Stimulated activated CD4-positive, alpha-beta T cell treated with anti-CD3 and anti-CD28 coated beads, Interleukin-12 subunit alpha, Interleukin-12 subunit beta, amount 100 ng/mL, for 4 hours (primary cell): ENCODE measurements at places on chromosomes 16 and 17.

GRCh38 chr17:2444382-2444781 lies 43.5 kb upstream of the MNT start:
- no peak for DNase-seq

DNA sequence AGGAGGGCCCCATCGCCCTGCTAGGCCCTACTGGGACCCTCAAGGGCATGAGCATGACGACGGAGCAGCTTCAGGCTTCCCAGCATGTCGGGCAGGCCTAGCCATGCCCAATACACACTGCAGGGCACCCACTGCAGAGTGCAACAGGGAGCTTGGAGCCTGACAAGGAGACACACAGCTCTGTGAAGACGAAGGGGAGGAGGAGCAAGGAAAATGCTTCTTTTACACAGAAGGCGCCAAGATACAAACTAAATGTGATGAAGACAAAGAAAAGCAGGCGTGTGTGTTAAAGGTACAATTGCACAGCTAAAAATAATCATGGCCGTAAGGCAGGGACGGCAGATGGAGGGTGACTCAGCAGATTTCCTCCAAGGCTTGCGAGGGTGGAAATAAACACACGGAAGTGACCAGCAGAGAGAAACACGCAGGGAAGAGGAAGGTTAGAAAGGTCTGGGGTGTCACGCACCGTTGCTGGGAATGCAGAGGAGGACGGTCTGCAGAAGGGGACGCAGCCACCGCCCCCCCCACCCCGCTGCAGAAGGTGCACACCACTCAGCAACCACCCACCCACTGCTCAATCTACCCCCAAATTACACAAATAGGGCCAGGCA lies 108.5 kb downstream of the ZNF778 start:
- no peak for DNase-seq

GRCh38 chr17:63647065-63647725 lies 25.0 kb downstream of the MAP3K3 start:
- DNase-seq: no peak

DNA sequence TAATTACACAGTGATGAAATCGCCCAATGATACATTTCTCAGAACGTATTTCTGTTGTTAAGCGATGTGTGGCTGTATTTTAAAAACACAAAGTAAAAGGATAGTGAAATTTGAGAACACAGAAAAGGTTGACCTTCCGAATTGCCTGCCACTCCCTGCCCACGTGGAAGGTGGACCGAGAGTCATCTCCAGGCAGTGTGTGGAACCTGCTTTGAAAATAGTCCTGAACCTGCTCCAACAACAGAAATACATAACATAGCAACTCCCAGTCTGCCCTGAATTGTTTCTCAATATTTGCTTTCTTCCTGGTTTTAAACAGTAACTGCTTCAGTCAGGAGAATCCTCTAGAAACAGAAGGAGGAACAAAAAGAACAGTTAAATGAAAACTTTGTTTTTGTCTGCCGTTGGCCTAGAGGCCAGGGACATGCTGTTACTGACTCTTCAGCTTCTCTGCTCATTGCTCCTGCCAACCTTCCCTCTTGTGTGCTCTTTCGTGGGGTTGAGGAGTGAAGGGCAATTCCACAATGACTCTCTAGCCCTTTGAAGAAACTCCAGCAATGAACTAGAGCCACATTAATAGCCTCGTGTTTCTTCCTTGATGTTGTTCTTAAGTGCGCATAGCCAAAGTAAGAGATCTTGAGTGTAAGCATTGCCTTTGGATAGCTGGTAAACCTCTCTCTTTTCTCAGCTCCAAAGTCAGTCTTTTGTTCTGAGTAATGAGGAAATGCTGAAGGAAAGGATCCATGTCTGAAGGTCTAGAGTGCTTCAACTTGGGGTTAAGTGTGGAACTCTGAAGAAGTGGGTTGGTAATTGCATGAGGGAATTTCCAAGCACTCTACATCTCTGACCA lies 452.5 kb upstream of the CCL2 start:
- DNase-seq: no peak

- DNase-seq: peak; percentile 40
Observed at GRCh38 chr16:2963723-2964474, at the start of gene KREMEN2. TSS of gene KREMEN2 (plus strand) at chr16:2964275. CDS start at chr16:2964521, 246 bp downstream.

GRCh38 chr16:65624666-65625065 lies 502.8 kb upstream of the CDH11 start:
- DNase-seq: no peak

- DNase-seq: no peak
Observed at GRCh38 chr17:54426296-54426886, 474.3 kb upstream of the TOM1L1 start.

DNA sequence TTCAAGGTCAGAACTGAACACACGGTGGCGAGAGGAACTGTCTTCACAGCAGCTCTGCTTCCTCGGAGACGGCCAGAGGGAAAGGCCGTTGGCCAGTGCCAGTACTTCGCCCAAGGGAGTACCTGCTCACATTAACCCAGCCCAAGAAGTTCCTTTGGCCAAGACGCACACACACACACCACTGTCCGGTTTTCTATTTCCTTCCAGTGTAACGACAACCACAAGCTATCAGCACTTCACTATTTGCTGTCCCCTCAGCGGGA lies 744 bp upstream of the GGNBP2 start:
- no peak for DNase-seq

GRCh38 chr17:48681609-48682008 lies 40.7 kb downstream of the PRAC1 start:
- DNase-seq: no peak

- DNase-seq: no peak
Observed at GRCh38 chr17:46876353-46876887, 25.0 kb downstream of the WNT9B start.

- no peak for DNase-seq
Observed at GRCh38 chr16:67959536-67960329, 8.7 kb downstream of the SLC12A4 start.

DNA sequence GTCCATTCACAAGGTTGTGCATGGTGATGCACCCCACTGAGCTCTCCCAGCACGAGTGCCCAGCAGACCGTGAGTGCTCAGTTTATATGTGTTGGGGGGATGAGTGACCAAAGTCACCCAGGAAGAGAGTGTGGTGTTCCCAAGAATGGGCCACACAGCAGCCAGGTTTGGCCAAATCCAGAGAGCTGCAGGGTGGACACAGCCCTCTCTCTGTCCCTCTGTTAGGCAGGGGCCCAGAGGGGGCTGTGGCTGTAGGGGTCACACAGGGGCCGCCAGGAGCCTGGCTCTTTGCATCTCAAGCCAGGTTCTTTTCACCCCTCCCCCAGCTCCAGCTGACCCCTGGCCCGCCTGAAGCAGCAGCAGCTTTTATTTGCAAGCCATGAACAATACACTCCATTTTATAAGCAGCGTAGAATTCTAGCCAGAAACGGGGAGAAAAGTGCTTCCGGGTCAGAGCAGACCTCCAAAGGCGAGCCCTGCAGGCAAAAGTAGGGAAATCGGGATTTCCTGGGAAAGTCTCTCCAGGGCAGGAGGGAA lies 13.3 kb downstream of the COTL1 start:
- no peak for DNase-seq

GRCh38 chr17:37191219-37191618 lies 184.6 kb upstream of the C17orf78 start:
- no peak for DNase-seq

DNA sequence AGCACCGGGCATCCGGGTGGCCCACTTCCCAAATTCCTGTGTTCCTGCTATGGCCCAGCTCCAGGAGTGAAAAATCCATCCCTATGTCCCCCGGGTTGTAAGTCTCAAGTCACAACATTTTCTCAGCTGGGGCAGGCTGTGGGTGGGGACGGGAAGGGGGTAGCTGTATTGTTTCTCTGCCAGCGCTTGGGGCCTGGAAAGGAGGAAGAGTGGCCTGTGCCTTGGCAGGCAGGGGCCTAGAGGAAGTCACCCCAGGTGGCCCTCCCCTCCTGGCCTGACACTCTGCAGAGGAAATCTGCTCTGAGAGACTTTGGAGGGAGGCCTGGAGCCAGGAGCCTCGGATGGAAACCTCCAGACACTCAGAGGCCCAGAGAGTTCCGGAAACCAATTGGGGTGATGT lies 10.6 kb upstream of the SCN4A start:
- no peak for DNase-seq

DNA sequence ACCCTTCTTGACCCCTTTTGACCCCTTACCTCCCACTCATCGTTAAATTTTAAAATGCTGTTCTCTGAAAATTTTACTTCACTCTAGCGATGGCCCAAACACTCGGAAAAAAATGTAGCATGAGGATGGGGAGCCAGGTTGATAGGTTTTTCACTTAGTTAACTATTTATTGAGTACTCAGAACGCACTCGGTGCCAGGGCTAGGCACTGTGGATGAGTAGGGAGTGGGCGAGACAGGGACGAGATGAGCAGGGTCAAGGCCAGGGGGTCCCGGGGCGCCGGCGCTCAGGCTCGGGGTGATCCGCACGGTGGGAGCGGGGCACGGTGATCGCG lies 392 bp downstream of the ZSCAN32 start:
- no peak for DNase-seq

- no peak for DNase-seq
Observed at GRCh38 chr16:85372627-85373372, 240.3 kb upstream of the GSE1 start.

GRCh38 chr17:42659079-42659931 lies at the start of gene TUBG2:
TSS of gene TUBG2 (plus strand) at chr17:42659284. CDS start at chr17:42659504, 220 bp downstream.
- peak; percentile 81 for DNase-seq

DNA sequence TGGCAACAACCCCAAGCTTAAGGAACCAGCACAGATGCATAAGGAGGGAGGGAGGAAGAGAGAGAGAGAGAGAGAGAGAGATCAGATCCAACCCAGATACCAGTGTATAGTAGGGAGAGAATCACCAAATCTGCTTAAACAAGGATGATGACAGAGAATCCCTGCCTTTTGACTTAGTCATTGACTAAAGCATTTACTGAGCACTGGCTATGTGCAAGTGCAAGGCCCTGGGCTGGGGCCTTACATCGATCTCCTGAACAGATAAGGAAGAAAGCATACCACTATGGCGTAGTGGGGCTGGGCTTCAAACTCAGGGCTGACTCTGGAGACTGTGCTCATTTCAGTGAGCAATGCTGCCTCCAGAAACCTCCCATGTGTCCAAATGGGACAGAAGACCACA lies 15.8 kb downstream of the TSNAXIP1 start:
- DNase-seq: no peak

DNA sequence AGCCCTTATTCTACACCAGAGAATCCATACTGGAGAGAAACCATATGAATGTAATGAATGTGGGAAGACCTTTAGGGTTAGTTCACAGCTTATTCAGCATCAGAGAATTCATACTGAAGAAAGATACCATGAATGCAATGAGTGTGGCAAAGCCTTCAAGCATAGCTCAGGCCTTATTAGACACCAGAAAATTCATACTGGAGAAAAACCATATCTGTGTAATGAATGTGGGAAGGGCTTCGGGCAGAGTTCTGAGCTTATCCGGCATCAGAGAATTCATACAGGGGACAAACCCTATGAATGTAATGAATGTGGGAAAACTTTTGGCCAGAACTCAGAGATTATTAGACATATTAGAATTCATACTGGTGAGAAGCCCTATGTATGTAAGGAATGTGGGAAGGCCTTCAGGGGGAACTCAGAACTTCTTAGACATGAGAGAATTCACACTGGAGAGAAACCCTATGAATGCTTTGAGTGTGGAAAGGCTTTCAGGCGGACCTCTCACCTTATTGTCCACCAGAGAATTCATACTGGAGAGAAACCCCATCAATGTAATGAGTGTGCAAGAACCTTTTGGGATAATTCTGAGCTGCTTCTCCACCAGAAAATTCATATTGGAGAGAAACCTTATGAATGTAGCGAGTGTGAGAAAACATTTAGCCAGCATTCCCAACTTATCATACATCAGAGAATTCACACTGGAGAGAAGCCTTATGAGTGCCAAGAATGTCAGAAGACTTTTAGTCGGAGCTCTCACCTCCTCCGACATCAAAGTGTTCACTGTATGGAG lies 14.1 kb downstream of the ZFP3 start:
- no peak for DNase-seq

- no peak for DNase-seq
Observed at GRCh38 chr17:36673637-36674277, 72.4 kb downstream of the MRM1 start.

GRCh38 chr17:77391668-77392375 lies 251.1 kb downstream of the SEC14L1 start:
- DNase-seq: no peak

DNA sequence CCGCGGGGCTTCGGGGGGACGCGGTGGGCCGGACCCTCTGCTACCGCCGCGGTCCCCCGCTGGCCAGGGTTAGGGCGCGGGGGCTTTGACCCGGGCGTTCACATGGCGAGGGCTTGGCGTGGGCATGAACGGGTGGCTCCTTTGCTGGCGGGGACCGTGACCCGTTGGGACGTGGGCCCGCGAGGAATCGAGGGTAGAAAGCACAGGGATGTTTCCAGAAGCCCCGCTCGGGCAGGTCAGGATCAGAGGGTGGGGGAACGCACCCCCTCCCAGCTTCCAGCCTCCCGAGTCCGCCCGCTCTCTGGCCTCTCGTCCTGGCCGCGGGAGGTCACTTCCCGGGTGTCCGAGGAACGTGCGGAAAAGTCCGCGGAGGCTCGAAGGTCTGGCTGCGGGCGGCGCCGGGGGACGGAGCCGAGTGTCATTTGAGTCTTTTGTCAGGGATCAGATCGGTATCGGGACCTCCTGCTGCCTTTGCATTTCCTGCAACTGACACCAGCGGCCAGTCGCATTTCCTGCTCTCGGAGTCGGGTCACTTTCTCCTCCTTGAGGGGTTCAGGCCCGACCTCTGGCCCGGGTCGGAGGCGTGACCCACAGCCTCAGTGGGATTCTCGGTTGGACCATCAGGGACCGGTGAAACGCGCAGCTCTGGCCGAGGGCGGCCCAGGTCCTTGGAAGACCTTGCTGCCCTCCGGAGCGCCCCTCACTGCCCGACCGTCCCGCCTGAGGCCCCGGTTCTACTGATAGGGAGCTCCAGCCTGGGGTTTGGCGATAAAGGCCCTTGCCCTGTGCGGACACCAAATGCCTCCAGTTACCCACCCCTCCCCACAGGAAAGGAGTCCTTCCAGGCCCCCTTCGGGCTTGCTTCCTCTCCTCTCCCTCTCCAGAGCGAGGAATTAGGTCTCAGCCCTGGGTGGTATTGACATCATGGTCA lies 702 bp upstream of the WNT3 start:
- DNase-seq: no peak

DNA sequence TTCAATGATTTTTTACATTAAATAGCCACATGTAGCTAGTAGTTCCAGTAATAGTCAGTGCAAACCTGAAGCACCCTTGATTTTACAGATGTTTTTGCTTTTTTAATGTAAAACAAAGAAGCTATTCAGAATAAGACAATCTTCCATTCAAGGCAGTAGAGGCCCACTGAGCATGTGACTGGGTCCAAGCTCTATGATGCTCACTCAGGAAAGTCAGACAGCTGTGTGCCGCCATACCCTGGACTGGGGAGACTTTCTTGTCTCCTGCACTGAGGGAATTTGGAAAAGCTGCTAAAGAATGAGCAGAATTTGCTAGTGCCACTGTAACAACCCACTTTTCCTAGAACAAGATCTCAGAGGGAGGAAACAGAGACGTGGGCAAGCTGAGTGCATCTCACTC lies 11.5 kb downstream of the CENPN start:
- no peak for DNase-seq

GRCh38 chr17:31915456-31916100 lies 14.1 kb upstream of the UTP6 start:
- no peak for DNase-seq

DNA sequence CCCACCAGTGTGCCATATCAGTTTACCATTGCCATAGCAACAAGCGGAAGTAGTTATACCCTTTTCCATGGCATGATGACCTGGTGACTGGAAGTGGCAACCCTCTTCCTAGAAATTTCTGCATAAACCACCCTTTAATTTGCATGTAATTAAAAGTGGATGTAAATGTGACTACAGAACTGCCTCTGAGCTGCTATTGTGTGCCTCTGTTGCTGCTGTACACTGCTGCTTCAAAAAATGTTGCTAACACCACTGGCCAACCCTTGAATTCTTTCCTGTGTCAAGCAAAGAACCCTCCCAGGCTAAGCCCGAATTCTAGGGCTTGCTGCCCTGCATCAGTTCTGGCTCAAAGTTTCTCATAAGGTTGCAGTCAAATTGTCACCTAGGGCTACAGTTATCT lies 12.9 kb upstream of the MED13 start:
- no peak for DNase-seq
